Astrocyte (in vitro differentiated cells and primary cell): ENCODE measurements at places on chromosomes 12 and 14. TPM values are rescaled to one million over a fixed set of nuclear protein-coding genes. Genes with fewer than 3 reads are reported as not detected.
A peak's percentile ranks its signal among the peaks of the same experiment; 100 is the strongest.

DNA sequence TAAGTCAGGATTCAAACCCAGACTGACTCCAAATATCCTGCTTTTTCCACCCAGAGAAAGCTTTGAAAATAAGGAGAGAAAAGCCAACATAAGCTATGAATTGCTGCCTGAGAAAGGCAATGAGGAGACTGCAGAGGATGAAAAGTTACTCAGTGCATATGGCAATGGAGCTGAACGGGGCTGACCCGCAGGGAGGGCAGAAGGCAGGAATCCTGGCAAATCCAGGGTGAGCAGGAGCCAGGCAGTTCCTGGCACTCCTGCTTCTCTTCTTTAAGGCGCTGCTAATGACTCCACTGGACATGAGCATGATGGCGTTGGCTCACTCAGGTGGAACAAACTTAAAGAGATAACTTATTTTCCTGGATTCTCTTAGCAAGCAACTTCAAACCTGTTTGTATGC lies 95.2 kb upstream of the TMCC3 start:
- no peak for DNase-seq

DNA sequence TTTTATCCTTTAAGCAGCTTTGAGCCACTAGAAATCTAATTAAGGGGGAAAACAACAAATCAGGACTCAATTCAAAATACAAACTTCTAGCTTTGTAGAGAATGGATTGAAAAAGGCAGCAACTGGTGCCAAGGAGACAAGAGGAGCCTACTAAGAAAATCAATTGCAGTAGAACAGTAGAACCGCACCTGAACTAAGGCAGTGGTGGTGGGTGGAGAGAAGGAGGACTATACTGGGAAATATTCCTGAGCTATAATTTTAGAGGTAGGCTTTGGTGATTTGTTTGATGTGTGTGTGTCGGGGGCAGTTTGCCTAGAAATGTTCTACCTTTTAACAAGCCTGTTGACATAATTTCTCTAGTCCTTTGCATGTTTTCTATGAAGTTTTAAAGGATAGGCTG lies 270.9 kb upstream of the SYT10 start:
- no peak for DNase-seq

GRCh38 chr12:27176765-27177164 lies 67.3 kb upstream of the STK38L start:
- peak; percentile 75 for DNase-seq

GRCh38 chr12:2112401-2112800 lies 59.6 kb downstream of the CACNA1C start:
- no peak for DNase-seq

DNA sequence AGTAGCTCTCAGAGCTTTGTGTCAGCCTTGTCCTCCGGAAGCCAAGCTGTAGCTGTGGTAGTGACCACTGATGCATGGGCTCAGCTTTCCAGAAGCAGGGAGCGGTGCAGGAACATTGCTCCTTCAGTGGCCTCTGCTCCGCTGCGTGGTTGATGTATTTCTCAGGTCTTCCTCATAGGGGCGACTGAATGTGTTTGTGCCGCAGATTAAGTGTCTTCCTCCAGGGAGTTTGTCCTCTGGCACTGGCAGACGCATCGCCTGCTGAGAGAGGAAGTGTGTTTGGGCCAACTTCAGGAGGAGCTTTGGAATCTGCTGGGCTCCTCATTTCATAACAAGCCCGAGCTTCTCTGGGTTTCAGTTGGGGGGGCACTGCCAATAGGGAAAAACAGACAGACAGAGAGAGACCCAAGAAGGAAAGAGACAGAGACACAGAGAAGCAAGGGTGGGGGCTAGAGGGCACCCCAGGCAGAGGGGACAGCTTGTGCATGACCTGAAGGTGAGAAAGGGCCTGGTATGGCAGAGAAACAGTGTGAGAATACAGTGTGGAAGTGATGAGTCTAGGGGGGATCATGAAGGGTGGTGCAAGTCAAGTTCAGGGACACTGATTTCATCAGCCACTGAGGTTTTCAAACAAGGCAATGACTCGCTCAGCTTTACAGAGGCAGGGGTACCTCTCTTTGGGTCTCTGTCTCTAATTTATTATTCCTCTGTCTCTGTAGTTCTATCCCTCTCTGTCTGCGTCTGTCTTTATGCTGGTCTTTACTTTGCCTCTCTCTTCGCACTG lies 69.4 kb upstream of the PRIMA1 start:
- no peak for DNase-seq

GRCh38 chr14:99976681-99977080 lies 88.5 kb upstream of the EVL start:
- no peak for DNase-seq

GRCh38 chr14:55324812-55325211 lies 53.6 kb downstream of the FBXO34 start:
- no peak for DNase-seq

The NOPCHAP1 gene
- total RNA-seq, result 22.3 and 26.8 TPM in 2 replicates

The TTLL5 gene
- total RNA-seq, result 24.0 and 27.9 TPM in 2 replicates

The TCTN1 gene
- total RNA-seq, result 22.6 and 32.0 TPM in 2 replicates
